ENCODE measurements at places on chromosomes 7 and 10.

DNA sequence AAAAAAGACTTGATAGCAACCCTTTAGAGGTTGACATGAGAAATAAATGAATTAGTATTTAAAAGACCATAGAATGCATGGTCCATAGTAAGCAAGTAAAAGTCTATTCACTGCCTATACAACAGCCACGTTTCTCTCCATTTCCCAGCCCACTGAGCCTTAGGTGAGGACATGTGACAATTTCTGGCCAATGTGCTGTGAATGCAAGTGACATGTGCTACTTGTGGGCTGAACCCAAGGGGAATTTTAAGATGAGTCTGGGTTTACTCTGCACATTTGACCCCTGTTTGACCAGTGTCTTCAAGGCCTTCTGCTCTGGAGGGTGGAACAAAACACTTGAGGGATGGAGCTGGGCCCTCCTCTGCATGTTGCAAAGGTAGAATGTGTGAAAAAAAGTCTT lies 384.4 kb upstream of the KLF6 start:
- DNase-seq, result no peak

- DNase-seq, result no peak
Measured at GRCh38 chr10:19628767-19629560, 187.3 kb upstream of the PLXDC2 start.

GRCh38 chr7:127682140-127682539 lies 30.1 kb downstream of the SND1 start:
- no peak for DNase-seq

GRCh38 chr7:155262031-155262430 lies 35.6 kb upstream of the INSIG1 start:
- DNase-seq, result no peak

GRCh38 chr7:31665546-31665945 lies 21.5 kb upstream of the PPP1R17 start:
- DNase-seq, result no peak

- no peak for DNase-seq
Measured at GRCh38 chr10:34116220-34116641, 698.9 kb downstream of the PARD3 start.

GRCh38 chr10:33248638-33249037 lies 85.8 kb downstream of the NRP1 start:
- peak; percentile 67 for DNase-seq

GRCh38 chr7:45225948-45226335 lies 68.4 kb downstream of the RAMP3 start:
- DNase-seq, result no peak

- no peak for DNase-seq
Measured at GRCh38 chr10:13831711-13832141, 245.0 kb downstream of the PRPF18 start.

DNA sequence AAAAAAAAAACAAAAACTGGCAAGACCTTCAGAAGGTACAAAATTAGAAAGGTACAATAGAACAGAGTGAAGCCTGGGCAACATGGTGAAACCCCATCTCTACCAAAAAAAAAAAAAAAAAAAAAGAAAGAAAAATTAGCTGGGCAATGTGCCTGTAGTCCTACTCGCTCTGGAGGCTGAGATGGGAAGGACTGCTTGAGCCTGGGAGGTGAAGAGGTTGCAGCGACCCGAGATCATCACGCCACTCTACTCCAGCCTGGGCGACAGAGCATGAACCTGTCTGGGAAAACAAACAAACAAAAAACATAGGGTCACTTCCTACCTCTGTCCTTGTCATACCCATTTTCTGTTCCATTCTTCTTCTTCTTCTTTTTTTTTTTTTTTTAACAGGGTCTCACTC lies 45.6 kb upstream of the DLG5 start:
- no peak for DNase-seq

DNA sequence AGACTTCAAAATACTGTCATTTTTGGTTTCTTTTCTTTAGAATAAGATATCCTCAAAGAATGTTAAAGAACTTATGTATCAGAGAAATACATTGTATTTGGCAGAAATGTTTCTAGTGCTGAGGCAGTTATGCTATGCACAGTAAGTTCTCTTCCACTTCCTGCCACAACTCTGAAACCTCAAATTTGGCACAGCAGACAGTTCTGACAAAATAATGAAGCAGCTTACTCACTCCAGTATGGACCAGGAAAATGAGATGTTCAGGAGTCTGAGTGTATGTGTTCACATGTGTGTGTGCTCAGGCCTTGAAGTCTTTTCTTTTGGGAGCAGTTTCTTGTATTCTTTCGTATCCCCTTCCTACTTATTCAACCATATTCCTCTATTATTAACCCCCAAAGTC lies 197.0 kb upstream of the AGK start:
- DNase-seq, result no peak

All from CD4-positive, alpha-beta T cell treated with Interleukin-12 subunit alpha and Interleukin-12 subunit beta, for 1 hour (primary cell).